Endothelial cell (in vitro differentiated cells): ENCODE measurements at places on chromosomes 13 and 19.

GRCh38 chr13:23960566-23961156 is 63.4 kb upstream of the C1QTNF9B start:
- peak; percentile 40 for DNase-seq

GRCh38 chr13:109243311-109243951 is 543.0 kb downstream of the IRS2 start:
- no peak for DNase-seq

GRCh38 chr19:42762789-42763188 is 2.7 kb downstream of the PSG8 start:
- no peak for DNase-seq

GRCh38 chr13:113448885-113449692 is 4.2 kb downstream of the ADPRHL1 start:
- DNase-seq, result no peak

- no peak for DNase-seq
These were observed 588.1 kb downstream of the GPC6 start for GRCh38 chr13:93814658-93815057.

DNA sequence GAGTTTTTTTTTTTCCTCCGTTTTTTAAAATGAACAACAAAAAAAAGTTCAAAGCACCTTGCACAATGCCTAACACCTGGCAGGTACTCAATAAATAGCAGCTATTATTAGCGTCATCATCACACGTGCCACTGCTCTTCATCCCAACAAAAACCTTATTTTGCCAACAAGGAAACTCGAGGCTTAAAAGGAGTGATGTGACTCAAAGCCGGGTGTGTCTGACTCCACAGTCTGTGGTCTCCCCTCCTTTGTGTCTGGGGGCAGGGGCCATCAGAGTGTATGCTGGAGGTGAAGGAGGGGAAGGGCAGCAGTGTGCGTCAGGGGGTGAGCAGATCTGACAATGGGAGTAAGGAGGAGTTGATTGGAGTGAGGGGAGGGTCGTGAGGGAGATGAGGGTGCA is 34.1 kb upstream of the POU2F2 start:
- no peak for DNase-seq

DNA sequence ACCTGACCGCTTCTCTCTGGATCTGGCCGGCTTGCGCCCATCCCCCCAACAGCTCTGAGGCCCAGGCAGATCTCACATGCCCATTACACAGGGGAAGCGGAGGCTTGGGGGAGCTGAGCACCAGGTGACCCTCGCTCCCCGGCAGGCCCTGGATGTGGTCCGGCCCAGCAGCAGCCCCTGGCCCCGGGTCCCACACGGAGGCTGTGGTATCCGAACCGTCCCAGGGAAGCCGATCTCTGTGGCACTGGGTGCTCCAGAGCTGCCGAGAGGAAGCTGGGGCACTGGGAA is 27.7 kb downstream of the SBNO2 start:
- no peak for DNase-seq

- DNase-seq, result no peak
These were observed 438.6 kb downstream of the KLF5 start for GRCh38 chr13:73497430-73497829.

GRCh38 chr13:28401303-28402056 is 93.4 kb downstream of the FLT1 start:
- DNase-seq, result no peak

DNA sequence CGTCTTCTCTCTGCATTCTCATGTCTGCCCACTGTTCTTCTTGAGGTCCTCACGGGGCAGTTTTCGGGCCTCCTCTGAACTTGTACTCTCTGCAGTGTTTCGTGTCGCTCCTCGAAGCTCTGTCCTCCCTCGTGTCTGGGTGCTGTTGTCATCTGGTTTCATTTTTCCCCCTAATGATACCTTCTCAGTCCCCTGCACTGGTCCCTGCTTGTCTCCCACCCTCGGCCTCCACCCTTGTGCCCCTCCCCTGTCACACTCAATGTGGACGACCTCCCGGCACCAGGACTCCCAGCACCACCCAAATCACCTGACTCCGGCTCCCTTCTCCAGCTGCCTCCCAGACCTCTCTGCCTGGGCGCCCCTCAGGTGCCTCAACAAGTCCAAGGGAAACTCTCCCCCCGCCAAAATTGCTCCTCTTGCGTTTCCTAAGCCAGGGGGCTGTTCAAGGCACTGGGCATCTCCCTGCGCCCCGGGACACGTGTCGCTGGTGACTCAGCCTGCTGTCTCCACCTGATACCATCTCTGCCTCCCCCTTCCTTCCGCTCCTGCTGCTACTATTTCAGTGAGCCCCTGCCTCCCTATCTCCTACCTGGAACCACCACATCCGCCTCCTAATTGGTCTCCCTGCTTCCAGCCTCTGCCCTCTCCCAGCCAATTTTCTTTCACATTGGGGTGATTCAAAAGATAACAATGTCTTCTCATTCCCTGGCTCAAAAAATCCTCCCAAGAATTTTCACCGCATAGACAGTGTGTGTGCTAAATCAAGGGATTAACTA is 49.5 kb downstream of the RFX2 start:
- no peak for DNase-seq

GRCh38 chr19:23596872-23597271 is 90.1 kb downstream of the ZNF675 start:
- DNase-seq, result no peak

GRCh38 chr13:90427322-90428272 is 919.9 kb upstream of the MIR17HG start:
- no peak for DNase-seq

DNA sequence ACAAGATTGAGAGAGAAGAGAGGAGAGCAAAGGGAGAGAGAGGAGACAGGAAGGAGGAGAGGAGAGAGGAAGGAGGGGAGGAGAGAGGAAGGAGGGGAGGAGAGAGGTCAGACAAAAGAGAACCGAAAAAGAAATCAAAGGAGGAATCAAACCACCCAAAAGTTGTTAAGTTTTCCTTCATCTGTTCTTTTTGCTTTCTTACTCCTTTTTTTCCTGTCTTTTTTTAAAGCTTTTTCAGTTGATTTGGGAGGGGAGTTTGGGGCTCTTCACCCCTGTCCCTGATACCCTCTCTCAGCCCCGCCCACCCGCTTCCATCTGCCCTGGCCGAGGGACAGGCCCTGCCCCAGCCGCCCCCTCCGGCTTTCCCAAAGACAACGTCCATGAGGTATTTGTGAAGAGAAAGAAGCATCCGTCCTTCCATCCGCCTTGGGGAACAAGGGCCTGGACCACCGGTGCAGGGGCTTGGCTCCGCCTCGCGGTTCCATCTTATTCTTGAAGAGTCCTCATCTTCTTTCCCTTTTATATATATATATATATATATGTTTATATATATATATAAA is 13.3 kb downstream of the ZNF574 start:
- DNase-seq, result no peak

DNA sequence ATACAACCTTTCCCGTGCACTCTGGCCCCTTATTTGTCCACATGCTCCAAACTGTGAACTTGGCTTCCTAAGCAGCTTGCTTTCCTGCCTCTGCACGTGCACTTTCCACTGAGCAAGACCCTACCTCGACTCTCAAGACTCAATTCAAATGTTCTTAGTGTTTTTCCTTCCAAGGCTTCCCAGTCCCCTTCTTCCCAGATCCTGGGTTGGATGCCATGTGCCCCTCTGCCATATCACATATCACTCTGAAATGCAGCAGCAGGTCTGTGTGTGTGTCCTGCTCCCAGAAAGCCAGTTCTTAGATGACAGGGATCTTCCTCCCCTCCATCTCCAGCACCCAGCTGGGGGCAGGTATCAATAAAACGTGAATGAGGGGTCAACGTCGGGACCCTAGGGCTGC is 3.0 kb downstream of the ZNF557 start:
- no peak for DNase-seq
